ENCODE measurements at places on chromosomes 1 and 21. TPM values are rescaled to one million over a fixed set of nuclear protein-coding genes. Genes with fewer than 3 reads are reported as not detected.

Gene LAMC2
- 24.5 TPM for total RNA-seq

Gene SPRR1B
- not detected for total RNA-seq

Gene LDLRAD2
- not detected for total RNA-seq

Gene KCNN3
- 0.36 TPM for total RNA-seq

DNA sequence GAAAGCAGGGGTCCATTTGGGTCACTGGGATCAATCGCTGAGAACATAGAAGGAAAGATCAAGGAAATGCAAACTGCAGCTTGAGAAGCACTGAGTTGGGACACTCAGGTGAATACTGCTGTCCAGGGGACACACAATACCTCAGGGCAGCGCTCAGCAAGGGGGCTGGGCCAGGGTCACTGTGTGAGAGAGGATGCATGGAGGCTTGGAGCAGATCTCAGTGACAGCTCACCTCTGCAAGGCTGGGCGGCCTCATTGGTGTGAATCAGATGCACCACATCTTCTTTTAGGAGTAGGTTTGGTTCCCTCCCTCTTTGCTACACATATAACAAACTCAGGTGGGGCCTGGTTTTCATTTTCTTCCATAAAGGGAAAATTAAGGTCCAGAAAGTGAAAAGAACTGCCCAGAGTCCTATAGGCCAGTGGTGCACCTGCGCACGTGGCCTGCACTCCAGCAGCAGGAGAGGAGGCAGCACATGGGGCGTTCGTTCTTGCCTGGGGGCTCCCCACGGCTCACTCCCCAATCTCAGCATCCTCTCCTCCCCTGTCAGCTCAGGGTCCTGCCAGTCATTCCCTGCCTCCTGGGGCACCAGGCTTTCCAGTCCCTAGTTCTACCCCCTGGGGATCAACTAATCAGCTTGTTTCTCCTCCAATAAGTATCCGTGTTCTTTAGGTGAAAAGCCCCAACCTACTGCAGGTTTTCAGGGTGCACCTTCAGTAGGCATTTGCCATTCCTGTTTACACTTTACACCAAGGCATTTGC, 1.5 kb downstream of the A3GALT2 start:
- no peak for DNase-seq

DNA sequence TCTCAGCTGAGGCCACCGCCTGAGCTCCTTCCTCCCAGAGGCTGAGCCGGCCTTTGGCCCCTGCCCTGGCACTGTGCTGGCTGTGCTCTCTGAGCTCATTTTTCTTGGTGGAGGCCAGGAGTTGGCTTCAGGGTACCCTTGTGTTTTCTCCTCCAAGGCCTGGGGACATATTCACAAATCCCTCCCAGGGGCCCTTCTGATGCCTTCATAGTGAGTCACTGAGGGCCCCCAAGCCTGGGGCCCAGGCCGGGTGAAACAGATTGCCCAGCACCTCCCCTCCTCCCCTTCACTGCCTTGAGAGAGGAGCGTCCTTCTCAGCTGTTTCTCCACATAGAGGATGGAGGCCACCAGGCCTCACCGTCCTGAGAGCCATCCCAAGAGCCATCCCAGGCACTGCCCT, 105.8 kb downstream of the SIK1 start:
- DNase-seq, result peak; percentile 43

GRCh38 chr21:36478207-36478701, 1.7 kb downstream of the CLDN14 start:
- peak; percentile 97 for DNase-seq

- peak; percentile 78 for DNase-seq
These were observed 1.3 kb downstream of the CDK18 start for GRCh38 chr1:205505791-205506190.

- no peak for DNase-seq
These were observed 36.0 kb downstream of the EIF2B3 start for GRCh38 chr1:44950434-44950833.

- no peak for DNase-seq
These were observed 258 bp upstream of the SYPL2 start for GRCh38 chr1:109466125-109466451.

DNA sequence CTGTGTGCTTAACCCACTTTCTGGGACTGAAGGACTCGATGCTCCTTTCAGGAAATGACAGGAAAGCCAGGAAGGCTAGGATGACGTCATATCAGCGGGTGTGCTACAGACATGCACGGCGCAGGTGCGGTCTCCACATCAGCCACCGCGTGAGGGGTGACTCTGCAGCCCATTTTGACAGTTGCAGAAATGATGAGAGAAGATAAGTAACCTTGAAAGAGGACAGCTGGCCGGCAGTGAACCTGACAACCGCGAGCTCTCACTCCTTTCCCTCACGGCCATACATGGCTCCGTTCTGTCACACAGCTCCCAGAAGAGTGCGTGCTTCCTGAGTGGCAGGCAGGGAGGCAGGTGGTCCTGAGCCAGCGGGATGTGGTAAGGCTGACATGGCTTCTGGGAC, 1.7 kb upstream of the KRTAP10-5 start:
- peak; percentile 7 for DNase-seq

DNA sequence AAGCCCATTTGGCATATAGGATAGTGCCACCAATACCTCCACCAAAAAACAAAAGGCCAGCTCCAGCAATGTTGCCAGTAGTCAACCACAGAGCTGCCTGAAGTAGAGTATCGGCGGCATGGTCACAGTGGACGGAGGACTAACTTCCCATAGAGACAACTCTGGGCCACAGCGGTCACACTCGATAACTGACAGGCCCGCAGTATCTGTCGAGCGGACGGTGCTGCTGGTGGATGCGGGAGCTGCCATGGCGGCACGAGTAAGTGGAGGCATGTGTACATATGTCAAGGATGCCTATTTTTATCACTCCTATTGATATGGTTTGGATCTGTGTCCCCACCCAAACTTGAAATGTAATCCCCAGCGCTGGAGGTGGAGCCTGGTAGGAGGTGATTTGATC, 4.1 kb downstream of the KRTAP12-1 start:
- no peak for DNase-seq

DNA sequence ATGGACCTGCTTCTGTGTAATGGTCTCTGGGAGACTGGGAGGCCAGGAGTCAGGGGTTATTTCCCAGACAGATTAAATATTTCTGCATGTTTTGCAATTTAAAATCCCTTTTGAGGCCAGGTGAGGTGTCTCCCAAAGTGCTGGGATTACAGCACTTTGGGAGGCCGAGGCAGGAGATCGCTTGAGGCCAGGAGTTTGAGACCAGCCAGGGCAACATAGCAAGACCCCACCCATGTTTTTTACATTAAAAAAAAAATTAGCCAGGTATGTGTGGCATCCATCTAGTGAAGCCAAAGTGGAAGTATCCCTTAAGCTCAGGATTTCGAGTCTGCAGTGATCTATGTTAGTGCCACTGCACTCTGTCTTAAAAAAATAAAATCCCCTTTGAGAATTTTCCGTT, 34.1 kb downstream of the ECHDC2 start:
- no peak for DNase-seq

GRCh38 chr1:192737306-192737705, 71.5 kb upstream of the RGS2 start:
- DNase-seq, result no peak

DNA sequence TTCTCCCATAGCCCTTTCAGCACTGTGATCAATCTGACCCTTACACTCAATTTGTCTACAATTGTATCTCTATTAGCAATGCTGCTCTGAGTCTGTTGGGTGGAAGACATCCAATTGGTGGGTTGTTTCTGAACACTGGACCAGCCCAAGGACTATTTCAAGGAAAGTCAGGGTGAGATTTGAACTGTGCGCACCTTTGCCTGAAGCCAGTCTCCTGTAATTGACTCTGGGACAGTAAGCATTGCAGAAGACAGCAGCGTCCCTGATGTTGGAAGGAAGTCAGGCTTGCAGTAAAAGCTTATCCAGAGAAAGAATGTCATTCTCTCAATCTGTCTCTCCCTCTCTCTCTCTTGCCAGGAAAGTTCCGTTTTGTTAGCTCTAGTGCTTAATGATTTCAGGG, 233.9 kb downstream of the KIF26B start:
- no peak for DNase-seq
